Activated CD4-positive, alpha-beta T cell treated with anti-CD3 and anti-CD28 coated beads for 4 hours (primary cell): ENCODE measurements at places on chromosomes 7 and 10.

- no peak for DNase-seq
Observed at GRCh38 chr7:140640727-140641523, at the start of gene DENND2A. Gene DENND2A, minus strand, starts transcription at chr7:140640813. Its CDS starts 38,416 bp downstream, at chr7:140602397.

DNA sequence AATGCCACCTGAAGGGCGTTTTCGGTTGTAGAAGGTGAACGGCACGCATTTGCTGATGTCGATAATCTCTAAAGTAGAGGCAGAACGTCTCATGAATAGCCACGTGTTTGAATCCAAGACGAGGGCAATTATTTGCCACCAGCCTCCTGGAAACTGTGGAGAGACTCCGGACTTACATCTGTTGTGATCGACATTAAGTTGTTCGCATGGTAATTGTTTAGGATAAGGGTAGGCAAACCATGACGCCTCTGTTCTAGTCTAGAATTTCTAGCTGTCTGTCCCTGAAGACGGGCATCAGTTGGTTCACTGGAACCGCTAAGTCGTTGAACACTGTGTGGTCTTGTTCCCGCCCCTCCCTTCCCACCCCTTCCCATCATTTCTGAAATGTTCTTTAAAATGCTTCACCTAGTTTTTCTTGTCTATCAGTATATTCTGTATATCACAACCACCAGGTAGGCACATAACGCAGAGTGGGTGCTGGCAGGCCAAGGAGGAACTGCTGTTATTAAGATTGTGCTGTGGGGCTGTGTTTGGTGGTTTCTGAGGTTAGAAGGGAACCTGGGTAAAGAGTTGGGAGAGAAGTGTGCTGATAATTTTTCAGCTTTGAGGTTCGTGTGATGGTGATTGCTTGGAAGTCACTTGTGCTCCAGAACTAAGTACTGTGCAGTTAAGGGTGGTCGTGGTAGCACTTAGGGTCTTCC lies 1.2 kb downstream of the UBE3C start:
- DNase-seq, result no peak

GRCh38 chr10:102007796-102008195 lies 48.2 kb downstream of the ARMH3 start:
- no peak for DNase-seq

DNA sequence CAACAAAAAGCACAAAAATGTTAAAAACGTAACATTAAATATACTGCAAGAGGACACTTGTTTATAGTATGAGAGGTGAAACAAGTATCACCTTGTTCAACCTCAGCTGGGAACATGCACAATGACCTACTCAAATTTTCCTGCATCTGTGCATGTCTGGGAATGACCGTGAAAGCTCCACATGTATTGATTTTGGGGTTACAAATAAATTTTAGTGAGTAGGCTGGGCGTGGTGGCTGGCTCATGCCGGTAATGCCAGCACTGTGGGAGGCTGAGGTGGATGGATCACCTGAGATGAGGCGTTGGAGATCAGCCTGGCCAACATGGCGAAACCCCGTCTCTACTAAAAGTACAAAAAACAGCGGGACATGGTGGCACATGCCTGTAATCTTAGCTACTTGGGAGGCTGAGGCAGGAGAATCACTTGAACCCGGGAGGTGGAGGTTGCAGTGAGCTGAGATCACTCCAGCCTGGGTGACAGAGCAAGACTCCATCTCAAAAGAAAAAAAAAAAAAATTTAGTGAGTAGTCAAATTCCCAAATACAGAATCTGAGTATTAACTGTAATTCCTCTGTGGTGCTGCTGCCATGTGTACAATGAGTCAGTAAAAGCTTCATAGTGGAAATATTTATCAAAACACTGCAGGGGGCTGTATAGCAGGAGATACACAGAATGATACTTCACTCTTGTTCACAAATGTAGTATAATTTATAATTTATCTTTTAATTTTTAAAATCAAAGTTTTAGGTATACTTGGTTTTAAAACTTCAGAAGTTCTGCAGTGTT lies 41.1 kb downstream of the SUGCT start:
- no peak for DNase-seq

- no peak for DNase-seq
Observed at GRCh38 chr10:71729161-71729636, 9.6 kb upstream of the C10orf105 start.

GRCh38 chr7:6315746-6316145 lies 43.3 kb upstream of the CYTH3 start:
- no peak for DNase-seq

DNA sequence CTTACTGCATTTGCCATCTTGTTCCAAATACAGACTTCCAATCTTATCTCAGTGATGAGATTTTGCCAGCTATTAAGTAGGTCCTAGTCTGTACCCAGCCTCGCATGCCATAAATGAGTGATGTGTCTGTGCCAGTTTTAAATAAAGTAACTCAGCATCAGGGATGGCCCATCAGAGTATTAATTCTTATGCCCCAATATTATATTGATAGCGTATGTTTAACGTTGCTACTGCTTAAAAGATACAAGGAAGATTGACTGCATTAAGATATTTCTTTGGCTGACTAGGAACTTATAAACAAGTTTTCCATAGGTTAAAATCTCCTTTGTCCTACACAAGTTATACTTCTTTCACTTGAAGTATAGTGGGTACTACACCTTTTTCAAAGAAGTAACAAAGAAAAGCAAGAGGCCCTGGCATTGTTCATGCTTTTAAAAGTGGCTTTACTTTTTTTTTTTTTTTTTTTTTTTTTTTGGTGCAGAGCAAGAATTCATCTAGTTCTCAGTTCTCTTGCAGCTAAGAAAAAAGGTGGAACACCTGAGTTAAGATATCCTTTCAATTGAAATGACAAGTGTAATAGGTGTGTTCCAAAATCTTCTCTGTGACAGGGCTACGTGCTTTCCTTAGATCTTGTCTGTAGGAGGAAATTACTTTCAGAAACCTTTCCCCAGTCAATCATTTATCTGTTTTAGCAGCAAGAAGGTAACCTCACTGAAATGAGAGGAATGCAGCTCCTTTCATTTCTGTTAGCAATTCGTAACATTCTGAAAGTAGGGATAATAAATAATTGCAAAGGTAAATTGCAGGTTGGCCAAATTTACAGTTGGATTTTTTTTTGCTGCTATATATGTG lies 245.0 kb downstream of the CELF2 start:
- no peak for DNase-seq

DNA sequence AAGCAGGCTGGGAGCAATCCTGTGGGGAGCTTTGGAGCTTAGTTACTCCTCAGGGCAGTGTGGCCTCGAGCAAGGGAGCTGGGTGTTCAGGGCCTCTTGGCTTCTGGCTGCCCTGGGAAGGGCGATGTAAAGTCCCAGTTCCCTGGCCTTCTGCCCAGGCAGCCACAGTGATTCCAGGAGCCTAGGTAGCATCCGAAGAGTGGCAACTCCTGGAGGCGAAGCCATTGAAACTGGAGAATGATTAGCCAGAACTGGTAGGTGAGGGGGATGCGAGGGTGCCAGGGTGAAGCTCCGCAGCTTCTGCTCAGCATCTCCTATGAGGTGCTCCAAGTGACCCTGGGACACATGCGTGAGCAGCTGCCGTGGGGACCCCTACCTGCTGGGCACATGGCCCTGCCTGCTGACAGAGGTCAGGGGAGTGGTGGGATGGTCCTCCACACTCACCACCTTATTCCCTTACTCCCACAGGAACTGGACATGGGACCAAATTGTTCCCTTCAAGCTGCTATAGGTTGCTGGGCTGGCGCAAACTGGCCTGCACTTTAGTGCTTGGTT lies 7.8 kb upstream of the GDF2 start:
- no peak for DNase-seq

- DNase-seq, result no peak
Observed at GRCh38 chr7:70752794-70753241, 379.1 kb upstream of the GALNT17 start.

DNA sequence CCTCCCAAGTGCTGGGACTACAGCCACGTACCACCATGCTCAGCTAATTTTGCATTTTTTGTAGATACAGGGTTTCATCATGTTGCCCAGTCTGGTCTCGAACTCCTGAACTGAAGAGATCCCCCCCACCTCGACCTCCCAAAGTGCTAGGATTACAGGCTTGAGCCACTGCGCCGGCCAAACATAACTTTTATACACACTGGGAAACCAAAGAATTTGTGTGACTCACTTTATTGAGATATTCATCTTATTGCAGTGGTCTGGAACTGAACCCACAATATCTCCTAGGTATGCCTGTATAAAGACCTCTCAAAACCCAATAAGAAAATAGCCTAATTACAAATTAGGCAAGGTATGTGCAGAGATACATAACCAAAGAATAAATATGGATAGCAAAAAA lies 182.6 kb upstream of the FEZF1 start:
- no peak for DNase-seq

DNA sequence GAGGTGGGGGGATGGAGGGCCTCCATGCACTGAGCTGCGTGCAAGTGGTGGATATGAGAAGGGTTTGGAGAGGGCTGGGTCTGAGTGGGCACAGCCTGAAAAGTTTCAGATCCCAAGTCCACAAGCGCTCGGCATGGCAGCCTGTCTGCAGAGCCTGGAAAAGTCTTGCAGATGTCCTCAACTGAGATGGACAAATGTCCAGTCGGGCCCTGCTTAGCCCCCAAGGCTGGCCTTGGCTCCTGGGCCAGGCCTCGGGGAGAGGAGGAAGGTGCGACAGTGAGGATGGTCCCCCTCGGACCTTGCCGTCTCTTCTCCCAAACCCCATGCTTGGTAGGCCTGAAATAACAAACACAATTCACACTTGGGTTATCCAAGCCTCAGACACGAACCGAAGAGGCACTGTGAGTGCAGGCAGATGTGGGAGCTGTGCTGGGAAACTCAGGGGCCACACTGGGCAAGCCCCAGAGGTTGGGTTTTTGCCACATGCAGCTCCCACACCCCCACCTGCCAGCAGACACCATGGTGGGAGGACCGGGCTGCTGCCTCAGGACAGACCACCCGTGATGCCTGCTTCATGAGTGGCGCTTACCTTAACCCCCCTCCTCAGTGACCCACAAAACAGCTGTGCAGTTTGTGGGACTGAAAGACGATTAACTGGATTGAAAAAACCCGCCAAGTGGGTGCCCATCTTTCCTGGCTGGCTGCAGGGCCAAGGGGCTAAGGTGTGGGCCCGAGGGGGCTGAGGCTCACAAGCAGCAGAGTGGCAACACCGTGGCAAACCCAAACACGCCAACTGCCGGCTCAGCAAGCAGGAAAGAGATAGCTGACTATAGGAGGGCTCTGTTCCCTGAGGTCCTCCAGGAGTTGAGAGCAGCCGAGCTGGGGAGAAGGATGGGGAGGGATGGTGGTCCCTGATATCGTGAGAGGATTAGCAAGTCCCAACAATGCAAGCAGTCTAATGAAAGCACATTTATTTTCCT lies 156.8 kb downstream of the RNF216 start:
- no peak for DNase-seq

GRCh38 chr10:131848296-131848695 lies 52.5 kb upstream of the PPP2R2D start:
- DNase-seq, result no peak
